ENCODE measurements at places on chromosomes 4 and X. TPM values are rescaled to one million over a fixed set of nuclear protein-coding genes. Genes with fewer than 3 reads are reported as not detected.

Gene APOOL
- 6.8 TPM for total RNA-seq

Gene XK
- 0.31 TPM for total RNA-seq

Gene NR3C2
- total RNA-seq = not detected

Gene SUPT20HL1
- total RNA-seq = not detected

Gene ZNF81
- 5.5 TPM for total RNA-seq

Gene HSFX3
- total RNA-seq = not detected

Gene RBM47
- 24.1 TPM for total RNA-seq
